ENCODE measurements at places on chromosomes 4 and X. TPM values are rescaled to one million over a fixed set of nuclear protein-coding genes. Genes with fewer than 3 reads are reported as not detected.
A peak's percentile ranks its signal among the peaks of the same experiment; 100 is the strongest.

- H3K27ac ChIP-seq, result peak overlapping the region; percentile 81
- no peaks in the 10 kb centered on the region for H3K36me3 ChIP-seq
- H3K4me3 ChIP-seq, result peak overlapping the region; percentile 30
- H3K27me3 ChIP-seq, result no peaks in the 10 kb centered on the region
Observed at GRCh38 chr4:180827232-180828009, 1415.8 kb upstream of the TENM3 start.

DNA sequence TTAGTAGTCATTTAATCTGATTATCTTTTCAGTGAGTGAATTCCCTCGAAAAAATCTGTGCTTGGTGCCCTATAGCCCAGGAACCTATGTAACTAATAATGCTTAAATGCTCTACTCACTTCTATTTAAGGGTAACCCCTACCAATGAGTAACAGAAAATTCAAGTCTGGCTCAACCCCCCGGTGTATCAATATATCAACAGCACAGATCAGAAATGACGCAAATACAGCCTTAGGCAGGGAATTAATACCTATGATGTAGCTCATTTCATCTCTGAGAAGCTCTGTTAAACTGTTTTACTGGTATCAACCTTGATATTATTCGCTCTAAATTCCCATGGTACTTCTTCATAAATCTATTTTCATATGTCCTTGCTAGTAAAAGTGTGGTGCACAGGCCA, 28.6 kb downstream of the PDGFC start:
- no peaks in the 10 kb centered on the region for H3K36me3 ChIP-seq
- H3K27ac ChIP-seq, result peak overlapping the region; percentile 68
- H3K4me1 ChIP-seq, result peaks cover 75% of the 10 kb centered on the region
- no peak for DNase-seq
- H3K4me3 ChIP-seq, result no peak overlapping the region

GRCh38 chrX:7106649-7107048, 40.9 kb upstream of the STS start:
- H3K27me3 ChIP-seq, result no peaks in the 10 kb centered on the region
- H3K4me3 ChIP-seq, result no peak overlapping the region
- H3K27ac ChIP-seq, result no peak overlapping the region
- peaks cover 30% of the 10 kb centered on the region for H3K4me1 ChIP-seq

Gene RAB9B
- total RNA-seq, result 2.0 TPM

DNA sequence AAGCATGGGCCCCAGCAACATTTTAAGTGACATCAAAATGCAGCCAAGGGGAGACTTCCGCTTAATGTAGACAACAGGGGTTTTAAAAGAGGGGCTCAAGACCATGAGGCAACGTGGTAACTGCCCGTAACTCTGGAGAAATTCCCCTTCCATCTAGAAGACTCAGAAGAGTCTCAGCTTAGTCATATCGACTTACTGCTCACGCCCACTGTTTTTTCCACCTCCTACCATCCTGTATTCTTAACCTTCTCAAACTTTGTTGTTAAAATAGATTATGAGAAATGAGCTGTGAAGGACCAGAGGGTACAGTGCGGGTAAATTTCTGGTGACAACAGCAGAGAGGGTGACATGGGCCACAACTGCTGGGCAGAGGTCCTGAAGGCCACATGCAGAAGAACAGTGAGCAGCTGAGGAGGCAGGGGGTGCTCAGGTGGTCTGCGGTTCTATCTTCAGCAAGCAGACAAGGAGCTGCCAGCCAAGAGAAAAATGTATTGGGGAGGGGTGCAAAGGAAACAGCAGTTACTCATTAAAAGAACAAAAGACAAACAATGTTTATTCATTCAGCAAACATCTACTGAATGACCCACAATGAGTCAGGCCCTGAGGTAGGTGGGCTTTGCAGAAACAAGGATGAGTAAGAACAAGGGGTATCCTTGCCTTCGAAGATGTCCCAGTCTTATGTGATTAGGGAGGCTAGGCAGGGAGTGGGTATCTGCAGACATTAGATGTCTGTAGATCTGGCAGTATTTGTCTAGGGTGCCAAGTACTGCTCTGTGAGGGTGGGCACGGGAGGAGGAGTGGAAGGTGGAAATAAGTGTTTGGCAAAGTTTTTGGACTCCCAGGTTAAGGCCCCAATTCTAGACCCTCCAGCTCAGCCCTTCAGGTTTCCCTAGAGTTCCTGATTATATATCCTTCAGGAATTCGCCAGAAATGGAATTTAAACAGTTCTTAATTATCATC, 175.3 kb downstream of the TSPAN5 start:
- H3K27me3 ChIP-seq, result no peaks in the 10 kb centered on the region
- H3K4me1 ChIP-seq, result peaks cover 24% of the 10 kb centered on the region
- DNase-seq, result no peak

Gene ANOS1
- 0.08 TPM for total RNA-seq

Gene SRPK3
- total RNA-seq, result not detected

Gene PPP4R3C
- not detected for total RNA-seq

Gene PDS5A
- total RNA-seq, result 72.8 TPM

- peaks cover 5% of the 10 kb centered on the region for H3K4me1 ChIP-seq
- H3K27ac ChIP-seq, result no peak overlapping the region
- no peaks in the 10 kb centered on the region for H3K27me3 ChIP-seq
Observed at GRCh38 chr4:29632199-29632598, 1088.0 kb upstream of the PCDH7 start.

- H3K4me1 ChIP-seq, result peaks cover 2% of the 10 kb centered on the region
Observed at GRCh38 chr4:54322818-54323417, 93.8 kb downstream of the PDGFRA start.

Gene AFF1
- 29.3 TPM for total RNA-seq

DNA sequence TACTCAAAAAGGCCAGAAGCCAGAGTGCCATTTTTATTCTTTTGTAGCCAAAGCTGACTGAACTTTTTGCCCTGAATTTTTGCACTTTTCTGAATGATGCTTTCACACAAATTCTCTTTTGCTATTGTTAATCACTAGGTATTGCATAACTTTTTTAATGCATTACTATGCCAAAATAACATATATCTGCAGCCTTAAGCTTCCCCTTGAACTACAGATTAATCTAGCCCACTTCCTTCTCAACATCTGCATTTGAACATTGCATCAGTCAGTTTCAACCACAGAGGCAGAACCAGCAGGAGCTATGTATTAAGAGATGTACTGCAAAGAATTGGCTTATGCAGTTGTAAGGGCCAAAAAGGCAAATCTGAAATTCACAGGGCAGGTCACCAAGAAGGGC, 197.6 kb upstream of the GYPA start:
- no peaks in the 10 kb centered on the region for H3K4me1 ChIP-seq
- H3K27ac ChIP-seq, result no peak overlapping the region
- peaks cover 72% of the 10 kb centered on the region for H3K27me3 ChIP-seq
- DNase-seq, result no peak
- H3K4me3 ChIP-seq, result no peak overlapping the region

Gene SLC9A6
- 16.1 TPM for total RNA-seq

GRCh38 chr4:138297743-138298405, 55.7 kb upstream of the SLC7A11 start:
- H3K27ac ChIP-seq, result no peak overlapping the region
- H3K36me3 ChIP-seq, result no peaks in the 10 kb centered on the region
- no peak overlapping the region for H3K4me3 ChIP-seq
- DNase-seq, result no peak

DNA sequence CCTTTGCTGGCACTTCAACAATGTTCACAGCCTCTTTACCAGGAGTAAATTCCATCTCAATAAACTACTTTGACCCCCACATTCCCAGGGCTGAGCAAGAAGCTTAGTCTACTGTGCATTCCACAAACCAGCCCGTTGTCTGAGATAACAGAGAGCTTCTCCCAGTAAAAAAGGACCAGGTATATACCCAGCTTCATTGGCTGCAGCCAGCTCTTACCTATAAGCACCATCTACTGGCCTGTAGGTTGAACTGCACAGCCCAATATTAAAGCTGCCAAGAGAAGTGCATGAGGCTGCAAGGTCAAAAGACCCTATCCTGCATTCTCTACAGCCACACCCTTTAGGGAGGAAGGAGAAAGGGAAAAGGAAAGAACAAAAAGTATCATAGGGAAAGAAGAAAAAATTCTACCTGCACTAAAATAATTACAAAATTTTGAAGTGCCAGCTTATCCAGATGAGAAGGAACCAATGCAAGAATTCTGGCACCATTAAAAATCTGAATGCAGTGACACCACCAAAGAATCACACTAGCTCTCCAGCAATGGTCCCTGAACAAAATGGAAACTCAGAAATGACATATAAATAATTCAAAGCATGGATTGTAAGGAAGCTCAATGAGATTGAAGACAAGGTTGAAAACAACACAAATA, 45.7 kb upstream of the INTU start:
- H3K27ac ChIP-seq, result no peak overlapping the region
- H3K27me3 ChIP-seq, result peaks cover 21% of the 10 kb centered on the region
- DNase-seq, result no peak
- peaks cover 4% of the 10 kb centered on the region for H3K4me1 ChIP-seq

GRCh38 chr4:166991006-166991561, 243.2 kb downstream of the SPOCK3 start:
- H3K4me3 ChIP-seq, result no peak overlapping the region
- H3K27me3 ChIP-seq, result peaks cover 3% of the 10 kb centered on the region
- no peaks in the 10 kb centered on the region for H3K4me1 ChIP-seq
- DNase-seq, result no peak
- H3K27ac ChIP-seq, result no peak overlapping the region

GRCh38 chr4:183932576-183932975, 27.5 kb downstream of the STOX2 start:
- no peak overlapping the region for H3K4me3 ChIP-seq
- H3K27ac ChIP-seq, result no peak overlapping the region
- H3K36me3 ChIP-seq, result no peaks in the 10 kb centered on the region

DNA sequence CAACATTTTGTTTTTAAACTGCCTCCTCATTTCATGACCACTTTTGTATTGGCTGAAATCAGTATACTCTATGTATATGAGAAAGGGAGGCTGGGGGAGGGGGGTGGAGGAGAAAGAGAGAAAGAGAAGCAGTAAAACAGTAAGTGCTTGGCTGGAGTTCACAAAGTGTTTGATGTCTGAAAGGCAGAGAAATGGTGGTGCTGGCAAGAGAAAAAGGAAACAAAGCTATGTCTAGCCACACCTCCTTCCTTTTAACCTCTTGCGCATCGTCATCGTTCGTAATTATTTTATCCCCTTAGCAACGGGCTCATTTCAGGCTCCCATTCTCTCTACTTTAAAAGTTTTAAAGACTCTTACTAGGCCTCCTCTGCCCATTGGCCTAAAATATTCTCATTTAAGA, 25.6 kb downstream of the RPA4 start:
- no peaks in the 10 kb centered on the region for H3K27me3 ChIP-seq
- H3K36me3 ChIP-seq, result no peaks in the 10 kb centered on the region
- no peak overlapping the region for H3K27ac ChIP-seq
- DNase-seq, result no peak
- H3K4me3 ChIP-seq, result no peak overlapping the region
- H3K4me1 ChIP-seq, result no peaks in the 10 kb centered on the region

DNA sequence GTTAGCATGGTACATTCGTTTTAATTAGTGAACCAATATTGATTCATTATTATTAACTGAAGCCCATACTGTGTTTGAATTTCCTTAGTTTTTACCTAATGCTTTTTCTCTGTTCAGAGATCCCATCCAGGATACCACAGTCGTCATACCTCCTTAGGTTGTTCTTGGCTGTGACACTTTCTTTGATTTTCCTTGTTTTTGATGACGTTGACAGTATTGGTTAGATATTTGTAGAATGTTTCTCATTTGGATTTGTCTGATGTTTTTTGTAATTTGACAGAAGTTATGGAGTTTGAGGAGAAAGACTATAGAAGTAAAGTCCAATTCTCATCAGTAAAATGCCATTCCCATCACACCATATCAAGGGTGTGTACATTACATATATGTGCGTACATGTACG, 16.2 kb upstream of the RAP2C start:
- H3K36me3 ChIP-seq, result no peaks in the 10 kb centered on the region
- no peak overlapping the region for H3K27ac ChIP-seq
- no peaks in the 10 kb centered on the region for H3K27me3 ChIP-seq
- DNase-seq, result no peak
- peaks cover 6% of the 10 kb centered on the region for H3K4me1 ChIP-seq
- no peak overlapping the region for H3K4me3 ChIP-seq

DNA sequence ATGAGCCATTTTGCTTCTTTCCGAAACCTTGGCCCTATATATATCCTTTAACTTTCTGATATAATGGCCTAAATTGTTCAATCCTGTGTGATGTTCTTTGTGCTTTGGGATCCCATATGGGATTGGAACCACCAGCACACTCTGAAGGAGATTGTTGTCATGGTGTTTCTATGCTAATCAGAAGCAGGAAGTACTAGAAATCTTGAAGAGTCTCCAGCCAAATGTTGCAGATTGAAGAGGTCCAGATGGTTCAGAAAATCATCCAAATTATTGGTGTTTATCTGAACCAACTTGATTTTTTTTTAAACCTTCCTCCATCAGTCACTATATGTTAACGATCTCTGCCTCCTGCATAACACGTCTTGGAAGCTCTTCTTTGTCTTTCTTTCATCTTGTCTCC, 72.8 kb downstream of the KIT start:
- no peak overlapping the region for H3K4me3 ChIP-seq
- no peaks in the 10 kb centered on the region for H3K27me3 ChIP-seq
- no peak overlapping the region for H3K27ac ChIP-seq
- H3K4me1 ChIP-seq, result peaks cover 5% of the 10 kb centered on the region
- H3K36me3 ChIP-seq, result peaks cover 26% of the 10 kb centered on the region

DNA sequence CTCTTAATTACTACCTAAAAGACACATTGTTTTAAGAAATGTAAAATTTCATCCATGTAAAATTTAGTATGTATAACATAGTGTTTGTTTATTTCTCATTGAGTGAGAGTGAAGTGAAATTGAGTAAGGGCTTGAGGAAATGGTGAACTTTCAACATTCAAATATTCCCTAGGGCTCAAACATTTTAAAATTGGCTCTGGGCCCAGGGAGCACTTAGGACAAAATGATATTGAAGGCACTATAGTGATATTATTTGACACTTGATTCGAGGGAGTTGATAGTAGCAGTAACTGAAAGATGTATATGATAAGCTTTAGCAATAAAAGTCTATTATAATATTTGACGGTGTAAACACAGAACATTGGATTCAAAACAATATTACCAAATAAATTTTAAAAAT, 1244.0 kb upstream of the TENM3 start:
- no peaks in the 10 kb centered on the region for H3K27me3 ChIP-seq
- no peaks in the 10 kb centered on the region for H3K36me3 ChIP-seq
- no peaks in the 10 kb centered on the region for H3K4me1 ChIP-seq
- H3K4me3 ChIP-seq, result no peak overlapping the region
- no peak overlapping the region for H3K27ac ChIP-seq

GRCh38 chr4:163673848-163674697, 179.6 kb downstream of the TMA16 start:
- DNase-seq, result no peak
- H3K27me3 ChIP-seq, result peaks cover 34% of the 10 kb centered on the region
- no peak overlapping the region for H3K27ac ChIP-seq

Gene HSD17B13
- 0.16 TPM for total RNA-seq
